ENCODE measurements at places on chromosomes 5 and 9.

- DNase-seq: no peak
Measured at GRCh38 chr5:28544501-28544900, 1506.1 kb upstream of the CDH9 start.

- no peak for DNase-seq
Measured at GRCh38 chr5:179198825-179199224, 138.7 kb downstream of the ZNF354C start.

DNA sequence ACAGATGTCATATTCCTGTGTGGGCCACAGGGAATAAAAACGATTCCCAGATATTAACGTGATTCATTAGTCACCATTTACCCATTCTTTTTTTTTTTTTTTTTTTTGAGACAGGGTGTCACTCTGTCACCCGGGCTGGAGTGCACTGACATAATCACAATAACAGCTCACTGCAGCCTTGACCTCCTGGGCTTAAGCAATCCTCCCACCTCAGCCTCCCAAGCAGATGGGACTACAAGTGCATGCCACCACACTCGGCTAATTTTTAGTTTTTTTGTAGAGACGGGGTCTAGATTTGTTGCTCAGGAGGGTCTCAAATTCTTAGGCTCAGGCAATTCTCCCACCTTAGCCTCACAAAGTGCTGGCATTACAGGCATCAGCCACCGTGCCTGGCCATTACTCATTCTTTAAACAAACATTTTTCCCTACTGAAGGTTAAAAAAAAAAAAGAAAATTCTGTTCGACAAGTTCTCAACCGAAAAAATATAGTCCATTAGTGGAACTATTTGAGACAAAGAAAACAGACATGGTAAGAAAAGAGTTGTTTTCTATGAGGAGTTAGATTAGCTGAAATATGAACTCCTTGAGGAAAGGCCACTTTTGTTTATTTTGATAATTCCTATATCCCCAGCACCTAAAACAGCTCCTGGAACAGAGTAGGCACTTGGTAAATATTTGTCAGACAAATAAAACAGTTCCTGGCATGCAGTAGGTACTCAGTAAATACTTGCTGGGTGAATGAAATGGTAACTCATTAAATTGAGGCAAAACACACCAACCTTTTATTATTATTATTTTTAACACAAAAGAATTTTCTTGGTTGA lies 32.1 kb upstream of the PDCL start:
- DNase-seq: peak; percentile 81

GRCh38 chr5:74596927-74597326 lies 43.6 kb downstream of the ENC1 start:
- DNase-seq: no peak

DNA sequence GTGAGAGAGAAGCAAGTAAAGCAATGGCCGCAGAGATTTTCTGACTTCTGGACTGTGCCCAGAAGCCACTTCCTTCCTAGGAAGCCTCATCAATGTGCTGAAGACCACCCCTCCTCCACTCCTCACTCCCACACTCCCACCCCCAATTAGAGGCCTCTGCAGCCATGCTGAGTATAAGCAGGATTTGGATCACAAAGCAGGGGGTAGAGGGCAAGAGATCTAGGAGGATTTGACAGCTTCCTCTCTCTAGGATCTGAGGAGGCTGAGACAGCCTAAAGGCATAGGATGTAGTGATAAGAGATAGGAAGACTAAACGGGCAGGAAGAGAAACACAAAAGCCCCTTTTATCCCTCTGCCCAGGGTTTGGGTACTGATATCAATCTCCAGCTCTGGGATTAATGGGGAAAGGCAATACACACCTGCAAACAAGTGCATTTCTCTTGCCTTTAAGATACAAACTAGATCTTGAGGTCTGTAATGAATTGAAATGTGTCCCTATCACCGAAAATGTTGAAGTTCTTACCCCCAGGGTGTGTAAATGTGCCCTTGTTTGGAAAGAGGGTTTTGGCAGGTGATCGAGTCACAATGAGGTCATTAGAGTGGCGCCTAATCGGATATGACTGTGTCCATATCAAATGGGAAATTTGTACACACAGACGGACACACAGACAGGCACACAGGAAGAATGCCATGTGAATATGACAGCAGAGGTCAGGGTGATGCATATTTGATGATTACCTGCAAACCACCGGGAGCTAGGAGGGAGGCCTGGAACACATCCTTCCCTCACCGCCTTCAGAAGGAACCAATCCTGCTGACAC lies 28.5 kb downstream of the KCNV2 start:
- DNase-seq: no peak

- DNase-seq: no peak
Measured at GRCh38 chr5:158832731-158833130, 267.0 kb downstream of the EBF1 start.

- DNase-seq: no peak
Measured at GRCh38 chr9:3244963-3245653, 280.7 kb downstream of the RFX3 start.

DNA sequence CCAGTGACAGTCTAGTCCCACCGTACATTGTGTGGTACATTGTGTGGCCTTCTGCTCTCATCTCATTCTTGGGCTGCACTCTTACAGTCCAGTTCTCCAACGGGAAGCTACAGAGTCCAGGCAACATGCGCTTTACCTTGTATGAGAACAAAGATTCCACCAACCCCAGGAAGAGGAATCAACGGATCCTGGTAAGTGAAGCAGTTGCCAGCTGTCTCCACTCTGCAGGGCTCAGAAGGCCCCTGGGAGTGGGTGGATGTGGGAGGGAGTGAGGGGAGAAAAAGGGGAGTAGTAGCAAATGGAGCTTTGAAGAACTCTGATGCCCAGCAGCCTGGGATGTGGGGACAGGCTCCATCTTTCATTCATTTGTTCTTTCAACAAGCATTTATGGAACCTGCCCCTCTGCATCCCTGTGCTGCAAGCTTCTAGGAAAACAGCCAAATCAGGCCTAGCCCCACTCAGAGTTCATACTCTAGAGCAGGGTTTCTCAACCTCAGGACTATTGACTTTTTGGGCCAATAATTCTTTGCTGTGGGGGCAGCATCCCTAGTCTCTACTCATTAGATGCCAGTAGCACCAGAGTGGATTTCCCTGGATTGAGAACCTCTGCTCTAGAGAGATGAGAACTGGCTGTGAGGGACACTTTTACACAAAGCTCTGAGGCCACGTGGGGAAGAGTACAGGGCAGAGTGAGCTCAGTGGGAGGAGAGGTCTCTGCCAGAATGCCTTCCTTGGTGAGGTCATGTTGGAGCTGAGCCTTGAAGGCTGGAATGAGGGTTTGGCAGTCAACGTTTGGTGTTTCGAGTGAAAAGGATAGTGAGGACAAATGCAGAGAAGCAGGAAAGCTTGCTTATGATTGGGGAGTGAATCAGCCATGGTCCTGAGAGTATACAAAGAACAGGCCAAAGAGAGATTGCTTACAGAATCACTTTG lies 1.1 kb downstream of the POLR1E start:
- DNase-seq: peak; percentile 33

DNA sequence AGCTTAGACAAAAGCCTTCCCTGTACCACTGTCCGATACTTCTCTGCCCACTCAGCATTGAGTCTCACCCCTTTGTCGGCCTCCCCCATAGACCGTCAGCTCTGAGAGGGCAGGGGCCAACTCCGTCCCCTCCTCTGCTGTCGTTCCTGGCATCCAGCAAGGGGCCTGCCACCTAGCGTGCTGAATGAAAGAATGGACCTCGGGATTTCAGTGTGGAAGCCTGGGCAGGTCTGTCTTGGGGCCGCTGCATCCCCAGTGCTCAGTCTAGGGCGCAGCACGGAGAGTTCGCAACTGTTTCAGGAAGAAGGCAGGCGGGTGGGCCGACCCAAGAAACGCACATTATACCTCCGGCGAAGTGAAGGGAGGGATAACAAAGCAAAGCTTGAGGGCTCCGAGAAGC lies 1.5 kb upstream of the TOR1B start:
- no peak for DNase-seq

GRCh38 chr9:5427005-5427404 lies 10.7 kb downstream of the PLGRKT start:
- DNase-seq: no peak

DNA sequence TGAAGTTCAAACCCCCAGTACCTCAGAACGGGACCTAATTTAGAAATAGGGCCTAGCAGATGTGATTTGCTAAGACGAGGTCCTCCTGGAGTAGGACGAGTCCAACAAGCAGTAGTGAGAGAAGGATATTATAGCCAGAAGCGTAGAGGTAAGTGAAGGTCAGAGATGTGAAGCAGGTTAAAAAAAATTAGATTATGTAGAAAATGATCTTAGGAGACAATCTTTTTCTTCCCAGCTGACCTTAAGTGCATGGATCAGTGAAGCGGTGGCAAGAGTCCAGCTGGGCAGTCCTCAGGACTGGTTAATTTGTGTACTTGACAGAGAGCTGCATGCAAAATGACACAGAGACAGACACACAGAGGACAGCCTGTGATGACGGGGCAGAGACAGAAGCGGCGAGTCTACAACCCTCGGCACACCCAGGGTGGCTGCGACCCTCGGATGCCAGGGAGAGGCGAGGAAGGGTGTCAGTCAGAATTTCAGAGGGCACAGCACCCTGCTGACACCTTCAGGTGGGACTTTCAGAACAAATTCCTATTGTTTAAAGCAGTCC lies 131.4 kb upstream of the IRX4 start:
- DNase-seq: no peak

DNA sequence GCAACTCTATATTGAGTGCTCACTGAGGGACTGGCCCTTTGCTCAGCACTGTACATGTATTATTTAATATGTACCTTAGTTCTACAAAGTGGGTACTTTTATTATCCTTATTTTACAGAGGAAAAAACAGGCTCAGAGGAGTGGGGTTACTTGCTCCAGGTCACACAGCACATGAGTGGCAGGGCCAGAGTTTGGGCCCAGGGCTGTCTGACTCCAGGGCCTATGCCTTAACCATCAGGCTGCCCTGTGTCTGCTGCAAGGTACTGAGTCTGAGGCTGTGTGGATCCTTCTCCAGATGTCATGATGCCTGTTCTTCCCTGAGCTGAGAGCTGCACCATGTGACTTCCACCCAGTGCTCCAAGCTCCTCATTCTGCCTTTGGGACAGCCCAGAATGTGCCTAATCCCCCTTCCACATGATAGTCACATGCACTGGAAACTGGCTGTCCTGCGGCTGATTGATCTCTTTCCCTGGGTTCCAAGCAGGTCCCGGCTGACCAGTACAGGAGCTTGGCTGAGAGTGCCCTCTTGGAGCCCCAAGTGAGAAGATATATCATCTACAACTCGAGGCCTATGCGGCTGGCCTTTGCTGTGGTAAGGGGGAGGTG lies 15.4 kb downstream of the TMEM268 start:
- DNase-seq: no peak

- DNase-seq: no peak
Measured at GRCh38 chr5:1477341-1477740, 32.1 kb upstream of the SLC6A3 start.

DNA sequence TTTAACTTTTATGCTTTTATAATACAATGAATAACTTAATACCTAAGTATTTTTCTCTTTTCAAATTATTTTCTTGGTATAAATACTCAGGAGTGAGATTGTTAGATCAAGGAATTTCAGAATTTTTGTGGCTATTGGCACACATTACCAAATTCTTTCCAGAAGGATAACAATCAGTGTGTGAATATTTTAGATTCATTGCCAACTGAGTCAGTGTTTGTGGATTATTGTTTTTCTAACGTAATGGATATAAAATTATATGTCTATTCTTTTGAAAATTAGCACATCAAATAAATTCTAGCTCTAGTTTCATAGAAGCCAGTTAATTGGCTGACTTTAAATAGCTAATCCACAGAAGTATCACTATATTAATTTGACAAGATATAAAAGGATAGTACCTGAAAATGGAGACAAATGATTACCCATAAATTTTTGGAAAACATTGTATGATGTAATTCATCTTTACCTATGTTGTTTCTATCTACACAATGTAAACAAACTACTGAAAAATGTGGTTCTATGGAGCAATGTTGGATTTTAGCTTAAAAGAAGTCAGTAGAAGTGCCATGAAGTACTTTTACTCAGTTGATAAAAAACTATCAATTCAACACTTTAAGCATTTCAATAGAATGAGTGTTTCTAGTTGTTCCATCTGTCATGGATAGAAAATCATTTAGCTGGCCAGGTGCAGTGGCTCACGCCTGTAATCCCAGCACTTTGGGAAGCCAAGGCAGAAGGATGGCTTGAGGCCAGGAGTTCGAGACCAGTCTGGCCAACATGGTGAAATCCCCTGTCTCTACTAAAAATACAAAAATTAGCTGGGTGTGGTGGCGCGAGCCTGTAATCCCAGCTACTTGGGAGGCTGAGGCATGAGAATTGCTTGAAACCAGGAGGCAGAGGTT lies 185.1 kb downstream of the ADAMTSL1 start:
- no peak for DNase-seq

DNA sequence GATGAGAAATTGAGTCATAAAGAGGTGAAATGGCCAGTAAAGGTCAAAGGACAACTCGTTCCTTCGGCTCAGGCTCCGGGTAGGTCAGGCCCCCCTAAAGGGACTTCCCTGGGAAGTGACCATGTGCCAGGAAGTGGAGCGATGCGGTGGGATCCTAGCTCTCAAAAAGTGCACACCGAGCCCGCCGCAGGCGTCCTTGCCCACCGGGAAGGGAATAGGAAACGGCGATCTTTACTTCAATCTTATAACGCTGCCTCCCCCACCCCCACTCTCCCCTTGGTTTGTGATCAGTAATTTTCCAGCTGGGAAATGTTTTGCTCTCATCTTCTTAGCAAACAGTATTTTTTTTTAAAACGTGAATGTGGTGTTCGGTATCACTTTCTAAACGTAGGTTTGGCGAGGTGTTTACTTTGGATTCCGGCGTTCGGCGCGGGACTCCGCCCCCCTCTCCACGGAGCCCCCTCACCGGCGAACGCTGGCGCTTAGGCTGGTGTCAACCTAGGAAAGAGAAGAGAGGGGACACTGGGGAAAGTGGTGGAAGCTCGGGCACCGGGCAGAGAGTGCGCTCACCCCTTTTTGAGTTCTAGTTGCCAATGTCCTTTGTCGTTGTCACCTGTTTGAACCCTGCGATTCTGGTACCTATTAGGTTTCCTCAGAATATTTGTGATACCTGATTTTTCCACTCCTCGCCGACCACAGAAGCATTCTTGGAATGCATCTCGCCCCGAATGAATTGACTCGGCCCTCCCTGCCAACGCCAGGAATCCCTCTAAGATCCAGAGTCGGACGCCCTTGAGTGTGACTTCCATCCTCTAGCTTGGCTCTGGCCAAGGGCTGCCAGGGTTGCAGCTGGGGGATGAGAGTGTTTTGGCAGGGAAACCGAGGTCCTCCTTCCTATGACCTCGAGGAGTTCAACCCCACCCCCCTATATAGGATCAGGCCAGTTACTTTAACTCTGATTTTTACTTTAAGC lies 1.8 kb upstream of the KLF4 start:
- peak; percentile 68 for DNase-seq
